ENCODE measurements at places on chromosomes 3 and 15.
A peak's percentile ranks its signal among the peaks of the same experiment; 100 is the strongest.

DNA sequence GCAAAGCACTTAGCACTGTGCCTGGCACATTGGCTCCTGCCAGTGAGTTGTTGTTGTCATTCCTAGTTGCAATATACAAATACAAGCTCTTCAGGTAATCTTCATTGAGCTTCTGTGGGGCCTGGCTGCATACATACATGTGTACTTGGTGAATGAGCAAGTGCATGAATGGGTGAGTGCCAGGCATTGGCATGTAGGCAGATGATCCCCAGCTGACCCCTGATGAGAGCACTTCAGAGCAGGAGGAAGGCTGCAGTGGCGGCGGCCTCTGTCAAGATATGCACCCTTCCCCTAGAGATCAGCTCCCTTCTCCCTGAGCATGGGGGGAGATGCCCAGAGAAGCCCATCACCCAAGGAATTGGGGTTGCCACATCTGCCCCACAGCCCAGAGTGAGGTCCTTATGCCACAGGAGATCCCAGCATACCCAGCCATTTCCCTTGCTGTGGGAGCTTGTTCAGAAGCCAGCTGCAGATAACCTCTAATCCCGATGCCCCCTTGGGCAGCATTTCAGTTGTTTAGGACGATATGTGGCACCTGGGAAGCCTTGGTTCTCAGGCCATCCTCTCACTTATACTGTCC is 8.8 kb downstream of the CACNA2D3 start:
- no peak for DNase-seq

DNA sequence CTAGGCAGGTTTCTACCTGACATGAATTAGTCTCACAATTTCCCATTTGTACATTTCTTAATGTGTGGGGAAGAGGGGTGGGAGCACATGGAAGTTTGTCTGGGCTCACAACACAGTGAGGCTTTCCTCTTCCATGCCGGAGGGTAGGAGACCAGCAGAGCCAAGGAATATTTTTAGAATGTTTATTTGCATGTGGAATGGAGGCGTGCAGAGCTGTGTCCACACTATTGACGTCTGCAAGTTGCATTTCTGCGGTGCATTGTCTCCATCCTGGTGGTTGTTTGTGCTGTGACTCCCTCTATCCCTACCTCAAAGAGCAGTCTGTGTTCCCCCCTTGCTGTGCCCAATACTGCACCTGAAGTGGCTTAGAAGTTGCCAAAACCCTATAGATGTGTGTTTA is 103.1 kb upstream of the LRTM1 start:
- no peak for DNase-seq

DNA sequence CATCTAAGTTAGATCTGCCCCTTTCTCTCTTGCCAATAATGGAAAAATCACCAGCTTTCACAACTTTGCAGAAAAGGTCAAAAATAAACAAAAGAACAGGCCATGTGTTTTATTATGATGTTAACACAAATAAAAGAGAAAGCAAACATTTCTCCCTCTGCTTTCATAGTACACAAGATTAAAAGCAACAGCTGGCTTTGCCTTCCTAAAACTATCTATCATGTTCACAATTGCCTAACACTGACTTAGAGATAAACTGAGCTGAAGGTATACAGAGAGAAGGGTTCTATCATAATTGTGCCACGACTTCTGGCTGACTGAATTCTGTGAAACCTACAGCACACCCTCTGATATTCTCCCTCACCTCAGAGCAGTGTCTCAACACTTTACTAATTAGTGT is 29.4 kb downstream of the AADAC start:
- no peak for DNase-seq

DNA sequence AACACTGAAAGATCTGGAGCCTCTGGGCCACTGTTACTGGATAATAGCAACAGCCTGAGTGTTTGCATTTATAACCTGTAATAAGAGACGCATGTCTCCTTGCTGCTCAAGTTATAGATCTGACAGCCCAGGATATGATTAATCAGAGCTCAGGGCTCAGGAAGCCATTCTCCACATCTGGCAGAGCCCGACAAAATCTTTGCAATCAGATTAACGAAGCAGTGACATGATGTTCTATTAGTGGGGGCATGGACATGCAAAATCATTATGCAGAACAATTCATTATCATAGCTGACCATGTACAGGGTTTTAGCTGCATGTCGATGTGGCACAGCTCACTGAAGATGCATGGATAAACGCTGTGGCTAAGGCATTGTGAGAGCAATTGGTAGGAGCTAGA is 730.3 kb downstream of the ZNF385D start:
- no peak for DNase-seq

DNA sequence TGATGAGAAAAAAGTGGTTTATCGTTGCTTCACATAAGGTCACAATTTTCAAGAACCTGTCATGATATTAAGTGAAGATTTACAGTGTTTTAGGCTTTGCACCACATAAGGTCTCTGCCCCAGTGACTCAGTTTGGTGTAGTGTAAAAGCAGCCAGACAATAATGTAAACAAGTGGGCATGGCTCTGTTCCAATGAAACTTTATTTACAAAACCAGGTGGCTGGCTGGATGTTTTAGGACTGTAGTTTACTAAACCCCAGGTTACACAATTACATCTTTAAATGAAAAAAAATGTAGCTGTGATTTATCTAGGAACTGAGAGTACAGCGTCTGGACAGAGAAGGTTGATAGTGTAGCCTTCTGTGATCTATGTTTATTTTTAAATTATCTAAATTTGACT is 9.7 kb upstream of the FBXL22 start:
- no peak for DNase-seq

DNA sequence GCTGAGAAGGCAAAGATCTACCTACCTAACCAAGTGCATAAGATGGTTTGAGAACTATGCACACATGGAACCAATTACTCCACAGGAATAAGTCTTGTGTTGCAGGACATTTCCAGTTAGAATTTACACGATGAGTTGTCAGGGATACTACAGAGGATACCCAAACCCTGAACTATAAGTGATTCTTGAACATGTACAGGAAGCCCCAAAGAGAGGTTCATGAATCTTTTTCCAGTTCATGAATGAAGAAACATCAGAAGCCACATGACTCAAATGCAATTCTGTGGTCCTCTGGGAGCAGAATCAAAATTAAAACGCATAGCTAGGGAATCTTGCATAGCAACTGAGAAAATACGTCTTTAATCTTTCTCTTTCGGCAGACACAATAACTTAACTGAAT is 114.1 kb upstream of the LMCD1 start:
- DNase-seq = no peak

- no peak for DNase-seq
These were observed 871.2 kb upstream of the NR2F2 start for GRCh38 chr15:95459273-95459672.

GRCh38 chr3:11581237-11582190 is 62.2 kb downstream of the VGLL4 start:
- no peak for DNase-seq

DNA sequence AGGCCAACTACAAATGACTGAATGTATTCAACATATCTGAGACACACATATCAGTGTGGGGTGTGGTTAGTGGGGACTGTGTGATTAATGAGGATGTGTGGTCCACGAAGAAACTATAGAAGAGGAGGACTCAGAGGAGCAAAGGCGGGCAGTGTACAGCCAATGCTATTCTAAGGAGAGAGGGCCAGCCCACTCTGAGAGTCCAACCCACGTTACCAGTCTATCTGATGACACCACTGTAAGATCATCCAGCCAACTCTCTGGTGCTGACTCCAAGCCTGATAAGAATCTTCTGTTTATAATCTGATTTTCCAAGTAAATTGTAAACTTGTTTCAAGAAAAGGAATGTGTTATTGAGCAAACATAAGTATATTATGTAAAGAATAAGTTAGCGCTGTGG is 47.2 kb downstream of the MCF2L2 start:
- no peak for DNase-seq

GRCh38 chr3:195732940-195733339 is 12.2 kb downstream of the MUC20 start:
- DNase-seq = no peak

DNA sequence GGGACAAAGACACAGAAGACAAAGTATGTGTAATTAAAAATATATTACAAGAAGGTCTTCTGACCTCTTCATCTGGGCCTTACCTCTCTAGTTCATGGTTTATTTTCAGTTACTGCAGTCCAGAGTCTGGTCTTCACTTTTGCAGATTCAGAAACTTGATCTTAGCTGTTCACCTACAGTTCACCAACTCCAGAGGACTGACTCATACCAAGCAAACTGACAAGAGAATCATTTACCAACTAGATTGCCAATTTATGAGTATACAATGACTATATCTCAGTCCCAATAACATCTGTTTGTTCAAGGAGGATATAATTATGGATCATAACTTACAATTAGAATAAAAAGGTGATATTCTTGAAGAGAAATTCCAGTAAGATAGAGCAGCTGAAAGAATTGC is 9.0 kb downstream of the P2RY1 start:
- DNase-seq = no peak

DNA sequence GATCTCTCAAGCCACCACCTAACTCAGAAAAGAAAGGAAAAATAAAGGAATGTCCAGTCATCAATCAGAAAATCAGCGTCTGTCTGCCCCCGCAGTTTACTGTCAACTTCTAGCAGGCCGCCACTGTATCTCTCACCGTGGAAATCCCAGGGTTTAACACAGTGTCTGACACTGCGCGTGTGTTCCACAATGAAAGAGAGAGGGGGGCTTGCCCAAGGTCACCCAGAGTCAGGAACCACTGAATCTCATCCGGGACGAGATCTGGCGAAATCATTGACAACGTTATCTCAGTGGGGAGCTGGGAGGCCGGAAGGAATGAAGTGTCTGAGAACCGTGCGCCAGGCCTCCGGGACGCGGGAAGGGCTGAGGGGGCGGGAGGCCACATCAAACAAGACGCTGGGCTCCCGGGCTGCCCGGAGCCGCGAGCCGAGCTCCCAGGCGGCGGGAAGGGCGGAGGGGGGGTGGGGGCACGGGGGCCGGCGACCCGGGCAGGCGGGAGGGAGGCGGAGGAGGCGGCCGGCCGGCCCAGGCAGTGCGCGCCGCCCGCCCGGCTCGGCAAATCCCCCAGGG is 2.2 kb upstream of the HES1 start:
- DNase-seq = no peak

GRCh38 chr3:189961522-189962161 is 159.1 kb downstream of the P3H2 start:
- DNase-seq = peak; percentile 72

- no peak for DNase-seq
These were observed 580.3 kb downstream of the MECOM start for GRCh38 chr3:169083163-169083562.

DNA sequence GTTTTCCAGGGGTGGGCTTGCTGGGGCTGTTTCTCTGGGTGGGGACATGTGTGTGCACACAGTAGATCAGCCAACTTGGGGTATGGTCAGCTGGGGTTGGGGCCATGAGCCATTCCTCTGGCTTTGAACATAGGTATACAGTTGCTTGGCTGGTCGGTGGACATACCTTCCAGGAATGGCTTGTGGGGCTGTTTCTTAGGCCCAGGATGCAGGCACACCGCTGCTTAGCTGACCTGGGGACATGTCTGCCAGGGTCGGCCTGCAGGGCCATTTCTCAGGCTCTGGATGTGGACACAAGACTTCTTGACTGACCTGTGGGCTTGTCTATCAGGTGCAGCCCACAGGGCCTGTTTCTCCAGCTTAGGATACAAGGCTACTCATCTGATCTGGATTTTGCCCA is 130.6 kb downstream of the DOCK3 start:
- DNase-seq = no peak

DNA sequence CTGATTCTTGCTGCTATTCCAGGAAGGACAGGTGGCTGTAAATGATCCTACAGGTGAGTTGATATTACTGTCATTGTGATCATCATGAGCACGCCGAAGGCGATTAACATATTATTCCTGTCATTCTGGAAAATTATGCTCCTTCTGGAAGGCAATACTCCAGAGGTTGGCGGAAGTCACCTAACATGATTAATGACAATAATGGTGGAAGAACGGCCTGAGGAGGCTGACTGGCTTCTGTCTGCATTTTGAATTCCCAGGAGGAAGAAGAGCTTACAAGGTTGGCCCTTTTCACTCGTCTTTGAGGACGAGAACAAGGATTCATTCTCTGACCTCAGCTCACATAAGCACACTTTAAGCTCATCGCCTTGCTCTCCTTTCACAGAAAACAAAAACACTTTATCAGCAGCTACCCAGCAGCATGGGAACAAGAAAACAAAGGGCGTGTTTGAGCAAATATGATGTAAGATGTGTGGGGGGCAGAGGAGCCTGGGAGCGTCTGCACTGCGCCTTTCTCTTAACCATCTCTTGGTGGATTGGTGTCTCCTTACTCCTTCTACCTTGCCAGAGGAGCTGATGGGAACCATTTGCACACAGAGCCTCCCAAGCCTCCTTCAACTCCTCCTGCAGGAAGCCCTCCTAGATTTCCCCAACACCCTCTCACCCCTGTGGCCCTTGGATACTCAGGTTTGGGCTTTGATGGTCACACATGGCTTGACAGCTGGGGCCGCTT is 23.0 kb downstream of the ACSBG1 start:
- DNase-seq = no peak

Measured in Right ventricle myocardium superior (tissue), 1 donor.